Foreskin keratinocyte (primary cell): ENCODE measurements at places on chromosomes 5 and 9. TPM values are rescaled to one million over a fixed set of nuclear protein-coding genes. Genes with fewer than 3 reads are reported as not detected.

C7 gene
- not detected in 2 replicates for total RNA-seq

ADGRD2 gene
- total RNA-seq = 0.07 TPM in 1 of 2 replicates, not detected in the other

UGT3A2 gene
- total RNA-seq = 0.27 and 0.28 TPM in 2 replicates

PCA3 gene
- not detected in 2 replicates for total RNA-seq

EDIL3 gene
- 0.04 and 0.10 TPM in 2 replicates for total RNA-seq

AFAP1L1 gene
- total RNA-seq = 16.5 and 16.6 TPM in 2 replicates

ZMYND19 gene
- 41.8 and 56.1 TPM in 2 replicates for total RNA-seq

FLT4 gene
- 0.17 and 0.21 TPM in 2 replicates for total RNA-seq

CREB3 gene
- 40.2 and 44.1 TPM in 2 replicates for total RNA-seq

OCLN gene
- 4.0 and 4.1 TPM in 2 replicates for total RNA-seq

OBP2B gene
- total RNA-seq = not detected in 2 replicates

ECSCR gene
- total RNA-seq = not detected in 2 replicates

RALGDS gene
- total RNA-seq = 15.9 and 18.0 TPM in 2 replicates

SARDH gene
- not detected in 2 replicates for total RNA-seq

MCIDAS gene
- 0.10 TPM in 1 of 2 replicates, not detected in the other for total RNA-seq

CD180 gene
- not detected in 2 replicates for total RNA-seq

DDX46 gene
- total RNA-seq = 38.4 and 47.1 TPM in 2 replicates

SLC34A1 gene
- total RNA-seq = not detected in 2 replicates

FOXD4L4 gene
- total RNA-seq = not detected in 2 replicates

SPINK1 gene
- total RNA-seq = not detected in 2 replicates

ECPAS gene
- total RNA-seq = 56.1 and 56.7 TPM in 2 replicates

KLF9 gene
- 4.5 and 5.7 TPM in 2 replicates for total RNA-seq

PGM5 gene
- not detected in 2 replicates for total RNA-seq

LCNL1 gene
- not detected in 2 replicates for total RNA-seq

CXCL14 gene
- total RNA-seq = 0.42 and 0.44 TPM in 2 replicates

CRHBP gene
- not detected in 2 replicates for total RNA-seq

ANKRD33B gene
- 1.8 and 4.3 TPM in 2 replicates for total RNA-seq
